ENCODE measurements at places on chromosomes 5 and 9.

GRCh38 chr9:126894052-126894603 is 20.5 kb upstream of the RALGPS1 start:
- DNase-seq = no peak

GRCh38 chr5:159095151-159095721 is 4.5 kb downstream of the EBF1 start:
- DNase-seq = no peak

DNA sequence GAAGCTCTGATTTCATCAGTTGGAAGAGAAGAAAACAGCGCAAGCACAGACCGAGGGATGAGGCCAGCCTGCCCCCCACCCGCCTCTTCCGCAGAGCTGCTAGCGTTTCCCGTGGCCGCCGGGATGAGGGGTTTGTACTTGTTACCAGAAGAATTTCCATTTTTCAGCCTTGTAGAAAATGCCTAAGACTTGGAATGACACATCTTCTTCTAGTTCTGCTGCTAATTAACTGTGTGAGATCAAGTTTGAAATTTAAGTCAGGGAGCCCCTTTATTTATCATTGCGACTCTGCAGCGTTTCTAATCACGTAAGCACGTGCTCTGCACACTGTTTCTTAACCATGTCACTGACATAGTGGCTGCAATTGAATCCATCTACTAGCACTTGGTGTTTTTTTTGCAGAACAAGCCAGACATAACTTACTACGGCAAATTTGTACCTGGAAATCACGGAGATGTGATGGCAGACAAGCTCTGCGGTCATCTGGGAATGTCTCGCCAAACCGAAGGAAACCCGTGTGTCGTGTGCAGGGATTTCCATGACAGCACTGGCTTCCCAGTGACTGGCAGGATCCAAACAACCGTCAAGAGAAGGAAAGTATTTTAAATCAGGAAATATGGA is 41.8 kb upstream of the ROR2 start:
- DNase-seq = no peak

GRCh38 chr9:104144336-104144735 is 50.2 kb downstream of the SMC2 start:
- DNase-seq = no peak

GRCh38 chr5:149857499-149857898 is 87.1 kb downstream of the PDE6A start:
- DNase-seq = no peak

DNA sequence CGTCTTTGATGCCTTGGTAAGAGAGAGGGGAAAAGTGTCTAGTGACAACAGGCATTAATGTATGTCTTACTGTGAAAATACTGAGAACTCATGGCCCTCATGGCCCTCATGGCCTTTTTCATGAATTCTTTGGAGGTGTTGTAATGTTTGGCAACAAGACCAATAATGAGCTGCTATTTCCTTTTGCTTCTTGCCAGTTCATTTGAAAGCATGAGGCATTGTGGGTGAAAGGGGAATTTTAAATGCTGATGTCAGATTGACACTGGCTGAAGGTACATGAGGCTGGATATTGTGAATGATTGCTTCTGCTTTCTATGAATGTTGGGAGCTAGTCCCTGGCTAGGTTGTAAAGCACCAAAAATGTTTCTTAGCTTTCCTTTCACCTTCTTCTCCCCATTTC is 79.2 kb downstream of the DOCK2 start:
- no peak for DNase-seq

DNA sequence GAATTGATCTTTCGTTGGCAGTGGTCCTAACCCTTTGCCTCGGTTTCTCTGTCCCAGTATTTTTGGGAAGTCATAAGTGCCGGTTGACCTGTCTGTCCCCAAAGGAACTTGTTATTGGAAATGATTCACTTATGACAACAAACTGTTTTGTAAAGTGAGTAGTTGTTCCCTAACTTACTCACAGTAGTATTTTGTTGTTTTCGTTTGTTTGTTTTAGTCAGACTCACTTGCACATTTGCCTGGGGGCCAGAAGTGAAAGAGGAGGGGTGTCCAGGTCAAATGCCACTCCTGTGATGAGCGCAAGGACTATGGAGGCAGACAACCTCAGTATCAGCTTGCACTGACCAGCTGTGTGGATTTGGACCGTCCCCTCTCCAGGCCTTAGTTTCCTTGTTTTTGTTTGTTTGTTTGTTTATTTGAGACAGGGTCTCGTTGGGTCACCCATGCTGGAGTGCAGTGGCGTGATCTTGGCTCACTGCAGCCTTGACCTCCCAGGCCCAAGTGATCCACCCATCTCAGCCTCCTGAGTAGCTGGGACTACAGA is 47.3 kb downstream of the ANKRD55 start:
- no peak for DNase-seq

DNA sequence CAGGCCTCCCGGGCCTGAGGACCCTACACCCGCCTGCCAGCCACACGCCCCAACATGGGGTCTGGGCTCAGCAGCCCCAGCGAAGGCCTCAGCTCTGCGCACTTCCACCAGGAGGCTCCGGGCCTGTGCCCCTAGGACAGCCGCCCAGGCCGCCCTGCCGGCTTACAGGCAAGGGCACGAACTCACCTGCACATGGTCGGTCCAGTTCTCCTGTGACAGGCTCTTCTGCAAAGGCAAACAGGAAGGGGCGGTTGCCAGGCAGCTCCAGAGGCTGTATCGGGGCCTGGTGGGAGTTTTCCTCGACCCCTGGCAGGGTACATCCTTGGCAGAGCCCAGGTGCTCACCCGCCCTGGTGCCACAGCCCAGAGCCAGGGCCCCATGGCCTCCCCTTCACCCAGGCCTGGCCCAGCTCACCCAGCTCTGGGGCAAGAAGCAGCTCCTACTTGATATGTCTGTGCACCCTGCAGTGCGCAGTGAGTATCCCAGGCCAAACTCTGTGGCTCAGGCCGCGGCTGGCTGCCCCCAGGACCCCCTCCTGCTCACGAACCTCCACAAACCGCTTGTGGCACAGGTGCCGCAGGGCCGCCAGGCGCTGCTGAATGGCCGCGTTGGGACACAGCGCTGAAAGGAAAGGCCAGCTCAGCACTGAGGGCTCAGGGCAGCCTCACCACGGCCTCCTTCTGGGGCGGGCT is 52.2 kb upstream of the NRARP start:
- no peak for DNase-seq

- no peak for DNase-seq
These were observed 214.5 kb upstream of the RASA1 start for GRCh38 chr5:87053146-87053545.

Measured in stimulated activated CD8-positive, alpha-beta memory T cell treated with anti-CD3 and anti-CD28 coated beads, Interleukin-4, amount 100 ng/mL, for 4 hours (primary cell).